ENCODE measurements at places on chromosomes 3 and 15.

DNA sequence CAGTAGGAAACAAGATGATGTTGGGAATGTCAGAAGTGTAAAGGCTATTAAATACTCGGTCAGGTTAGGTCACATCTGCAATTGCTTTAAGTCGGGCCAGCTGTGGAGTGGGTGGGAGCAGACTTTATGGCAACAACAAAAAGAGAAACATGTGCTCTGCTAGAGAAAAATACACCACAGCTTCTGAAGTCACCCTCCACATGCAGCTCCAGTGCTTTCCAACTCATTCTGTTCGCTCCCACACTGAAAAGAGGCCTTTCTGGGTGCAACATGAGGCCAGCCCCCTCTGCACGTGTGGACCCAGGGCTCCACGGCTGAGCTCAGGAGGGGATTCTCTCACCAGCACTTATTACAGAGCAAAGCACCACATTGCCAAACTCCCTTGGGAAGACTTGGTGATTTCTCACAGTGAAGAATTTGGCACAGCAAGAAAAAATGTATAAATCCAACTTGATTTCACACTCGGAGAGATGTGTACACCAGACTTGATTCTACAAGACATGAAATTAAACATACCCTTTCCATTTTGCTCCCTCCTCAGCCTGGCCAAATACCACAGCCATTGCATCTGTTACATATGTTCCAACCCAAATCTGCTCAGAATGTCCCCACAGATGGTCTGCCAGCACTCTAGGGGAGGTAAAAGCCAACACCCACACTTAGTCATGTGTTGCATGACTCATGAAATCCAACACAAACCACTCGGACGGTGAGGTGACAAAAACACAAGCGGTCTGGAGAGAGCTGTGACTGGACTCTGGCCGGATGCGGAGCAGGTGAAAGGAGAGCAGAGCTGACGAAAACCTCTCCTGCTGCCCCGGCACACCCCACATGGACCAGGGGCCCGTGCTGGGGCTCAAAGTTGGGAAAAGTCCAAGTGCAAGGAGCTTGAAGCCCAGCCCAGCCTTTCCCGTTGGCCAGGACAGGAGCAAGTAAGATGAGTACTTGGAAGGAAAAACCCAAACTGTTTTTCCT, 74.6 kb downstream of the ITGB5 start:
- DNase-seq = no peak

DNA sequence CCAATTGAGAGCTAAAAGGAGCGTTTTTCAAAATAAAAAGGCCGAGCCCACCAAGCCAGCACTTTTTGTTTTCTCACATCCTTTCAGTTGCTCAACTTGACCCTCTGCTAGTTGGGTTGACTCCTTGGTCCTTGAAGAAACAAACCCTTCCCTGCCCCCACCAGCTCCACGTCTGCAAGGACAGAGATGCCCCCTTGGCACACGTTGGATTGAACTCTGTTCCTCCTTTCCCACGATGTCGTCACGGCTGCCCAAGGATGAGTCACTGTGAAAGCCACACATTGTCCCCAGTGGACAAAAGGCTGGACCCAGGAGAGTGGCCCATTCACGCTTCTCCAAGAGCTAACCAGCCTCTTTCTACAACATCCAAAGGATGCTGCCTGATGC, 43.0 kb upstream of the SPATA12 start:
- DNase-seq = no peak

- no peak for DNase-seq
Observed at GRCh38 chr15:92400980-92401787, 7.5 kb downstream of the ST8SIA2 start.

GRCh38 chr3:174620138-174620537, 239.0 kb upstream of the NAALADL2 start:
- DNase-seq = no peak

GRCh38 chr3:22297436-22297835, 546.4 kb upstream of the ZNF385D start:
- no peak for DNase-seq
